ENCODE measurements at places on chromosomes 7 and 10.

DNA sequence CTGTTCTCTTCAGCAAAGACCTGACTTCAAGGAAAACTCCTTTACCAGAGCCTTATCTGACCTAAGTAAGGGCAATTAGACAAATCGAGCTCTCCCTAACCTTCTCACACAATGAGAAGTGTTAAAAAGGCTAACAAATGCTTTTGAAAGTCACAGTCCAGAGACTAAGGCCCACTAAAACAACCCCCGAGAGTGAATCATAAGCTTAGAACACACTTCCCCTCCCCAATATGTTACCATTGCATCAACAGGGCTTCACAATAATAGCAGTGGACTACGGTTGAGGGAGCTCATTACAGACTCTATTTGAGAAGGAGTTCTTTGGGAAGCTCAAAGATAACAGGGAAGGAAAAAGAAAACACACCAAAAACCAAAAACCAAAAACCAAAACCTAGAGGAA is 28.6 kb upstream of the ZEB1 start:
- no peak for DNase-seq

DNA sequence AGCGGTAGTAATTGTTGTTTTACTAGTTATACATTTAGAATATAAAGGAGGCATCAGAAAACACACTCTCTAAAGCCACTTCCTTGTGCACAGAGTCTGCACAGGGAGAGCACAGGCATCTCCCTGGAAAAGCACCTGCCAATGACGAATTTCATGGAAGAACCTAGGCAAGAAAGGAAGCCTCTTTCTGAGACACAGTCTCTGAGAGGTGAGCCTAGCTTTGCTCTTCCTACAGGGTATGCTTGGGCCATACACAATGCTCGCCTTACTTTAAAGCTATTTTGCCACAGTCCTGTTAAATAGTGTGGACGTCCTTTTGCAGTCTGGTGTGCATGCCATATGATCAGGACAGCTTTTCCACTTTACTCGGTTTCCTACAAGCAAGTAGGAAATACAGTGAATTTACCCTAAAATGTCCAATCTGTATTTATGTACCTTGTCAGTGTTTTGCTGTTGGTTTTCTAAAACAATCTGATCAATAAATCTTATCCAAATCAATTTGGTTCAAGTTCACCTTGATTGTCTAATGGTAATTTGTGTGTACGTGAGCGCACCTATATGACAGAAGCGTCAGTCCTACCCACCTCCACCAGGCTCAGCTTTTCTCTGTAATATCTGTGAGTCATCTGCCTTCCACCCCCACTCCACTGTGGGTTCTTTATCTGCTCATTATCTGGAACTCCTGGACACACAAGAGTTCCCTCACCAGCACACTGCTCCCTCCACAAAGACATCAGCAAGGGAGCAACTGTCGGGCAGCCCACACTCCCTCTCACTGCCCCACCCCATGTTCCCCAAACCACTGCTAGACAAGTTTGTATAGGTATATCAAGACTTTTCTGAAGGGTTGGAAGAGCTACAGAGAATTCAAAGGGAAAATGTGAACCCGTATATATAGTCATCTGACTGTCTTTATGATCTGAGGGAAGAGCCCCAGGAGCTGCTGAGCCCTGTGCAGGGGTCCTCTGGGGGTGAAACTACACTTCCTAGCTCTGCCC is 65.2 kb downstream of the KLHDC10 start:
- no peak for DNase-seq

DNA sequence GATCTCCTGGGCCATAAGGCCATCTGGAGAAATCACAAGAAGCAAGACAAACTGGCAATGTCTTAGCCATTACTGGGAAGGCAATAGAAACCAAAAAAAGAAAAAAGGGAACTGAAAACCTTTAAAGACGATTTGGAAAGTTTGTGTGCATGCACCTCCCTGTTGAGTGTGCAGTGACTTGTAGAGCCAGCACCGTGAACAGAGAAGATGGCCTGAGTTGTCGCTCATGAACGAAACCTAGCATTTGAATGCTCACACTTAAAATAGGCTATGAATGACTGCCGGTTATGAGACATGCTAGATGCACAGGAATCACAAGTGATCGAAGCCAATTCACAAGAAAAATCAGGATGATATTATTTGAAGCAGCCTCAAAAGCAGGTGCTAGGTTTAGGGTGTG is 151.3 kb upstream of the ADO start:
- DNase-seq, result no peak

DNA sequence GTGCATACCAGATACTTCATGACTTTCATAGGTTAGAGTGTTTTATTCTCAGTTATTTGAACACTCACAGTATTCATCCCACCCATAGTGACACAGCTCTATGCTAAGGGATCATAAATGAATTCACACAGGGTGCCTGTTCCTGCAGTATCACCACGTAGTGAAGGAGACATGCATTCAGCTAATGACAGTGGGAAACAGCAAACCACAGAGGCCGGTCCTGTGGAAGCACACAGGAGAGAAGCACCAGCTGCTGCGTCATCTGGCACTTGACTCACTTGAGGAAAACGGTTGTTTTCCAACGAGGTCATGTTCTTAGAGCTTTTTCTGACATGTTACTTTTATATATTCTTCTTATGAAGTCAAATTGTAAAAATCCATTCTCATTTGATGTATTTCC is 73.0 kb downstream of the UBE3C start:
- DNase-seq, result no peak

DNA sequence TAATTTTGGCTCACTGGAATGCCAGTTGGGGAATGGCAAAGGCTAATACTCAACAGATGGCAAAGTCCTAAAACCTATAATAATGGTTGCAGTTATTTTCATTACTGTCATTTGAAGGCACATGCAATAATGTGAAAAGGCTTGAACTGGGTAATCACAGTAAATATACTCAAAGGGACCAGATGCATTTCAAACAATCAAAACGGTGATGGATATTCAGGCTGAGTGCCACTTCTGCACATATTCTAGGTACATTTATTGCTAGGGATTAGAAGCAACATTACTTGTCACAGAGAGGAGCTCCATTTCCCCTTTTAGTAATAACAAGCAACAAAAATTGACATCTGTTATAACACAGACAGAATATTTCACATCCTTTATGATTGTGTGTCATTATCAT is 171.8 kb downstream of the NXPH1 start:
- no peak for DNase-seq

DNA sequence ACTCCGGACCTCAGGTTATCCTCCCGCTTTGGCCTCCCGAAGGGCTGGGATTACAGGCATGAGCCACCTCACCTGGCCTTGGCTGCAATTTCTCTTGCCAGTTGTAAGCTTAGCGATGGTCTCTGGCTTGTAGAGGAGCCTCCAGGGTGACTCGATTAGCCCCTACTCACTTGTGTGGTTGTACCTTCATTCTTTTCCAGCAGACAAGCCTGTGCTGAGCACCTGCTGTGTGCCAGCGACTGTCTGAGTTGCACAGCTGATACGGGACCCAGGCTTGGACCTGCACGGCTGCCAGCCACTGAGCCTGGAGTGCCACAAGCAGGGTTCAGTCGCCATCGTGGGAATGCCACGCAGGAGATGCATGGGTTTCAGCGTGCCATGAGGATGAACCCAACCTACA is 42.0 kb upstream of the DNAJB6 start:
- DNase-seq, result no peak

GRCh38 chr7:117169907-117170306 is 153.0 kb downstream of the WNT2 start:
- no peak for DNase-seq

DNA sequence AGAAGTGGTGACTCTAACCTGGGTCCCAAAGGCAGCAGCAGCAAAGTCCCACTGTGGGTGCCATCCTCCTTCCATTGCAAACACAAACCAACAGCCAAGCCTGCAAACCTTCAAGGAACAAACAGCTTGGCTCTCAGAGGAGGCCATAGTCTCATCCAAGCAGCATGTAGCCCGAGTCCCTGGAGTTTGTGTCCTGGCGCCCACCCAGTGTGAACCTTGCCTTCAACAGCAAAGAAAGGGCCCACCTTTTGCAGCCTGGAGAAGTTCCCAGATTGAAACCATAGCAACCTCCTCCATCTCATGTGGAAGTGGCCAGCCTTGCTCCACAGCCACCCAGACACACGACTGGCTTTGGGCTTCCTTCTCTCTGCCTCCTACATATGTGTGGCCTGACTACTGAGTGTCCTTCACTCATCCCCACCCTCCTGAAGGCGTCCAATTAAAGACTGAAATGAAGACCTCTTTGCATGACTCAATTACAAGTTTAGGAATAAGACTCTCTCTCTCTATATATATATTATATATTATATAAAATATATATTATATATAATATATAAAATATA is 106.1 kb downstream of the C10orf90 start:
- DNase-seq, result no peak

DNA sequence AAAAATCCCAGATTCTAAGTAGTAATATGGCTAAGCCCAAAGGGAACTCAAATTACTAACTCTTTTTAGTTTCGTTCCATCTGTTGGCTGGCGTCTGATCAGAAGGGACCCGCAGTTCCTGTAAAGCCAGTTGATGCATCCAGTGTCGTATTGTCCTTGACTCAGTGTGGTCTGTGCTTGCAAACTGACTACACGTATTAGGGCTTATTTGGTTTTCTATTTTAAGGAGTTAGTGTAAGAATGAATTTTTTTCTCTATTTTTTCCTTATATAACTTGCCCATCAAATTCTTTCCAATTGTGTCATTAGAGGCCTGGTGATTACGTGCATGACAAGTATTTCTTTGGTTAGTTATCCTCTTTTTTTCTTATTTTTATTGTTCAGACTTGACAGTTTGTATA is 9.7 kb downstream of the ABCA13 start:
- no peak for DNase-seq
